ENCODE measurements at places on chromosomes 4 and X. TPM values are rescaled to one million over a fixed set of nuclear protein-coding genes. Genes with fewer than 3 reads are reported as not detected.

- no peak for DNase-seq
Measured at GRCh38 chrX:44908153-44908552, 35.2 kb downstream of the KDM6A start.

The YY2 gene
- 0.92 TPM for total RNA-seq

- DNase-seq = no peak
Measured at GRCh38 chr4:149120331-149121022, 678.3 kb upstream of the NR3C2 start.

GRCh38 chr4:159047478-159048165 lies 55.3 kb upstream of the RAPGEF2 start:
- no peak for DNase-seq

- no peak for DNase-seq
Measured at GRCh38 chr4:89820010-89820409, 17.0 kb downstream of the SNCA start.

- DNase-seq = no peak
Measured at GRCh38 chrX:23844502-23845138, 61.6 kb downstream of the SAT1 start.

The ATOH1 gene
- not detected for total RNA-seq

The MSN gene
- 101 TPM for total RNA-seq

GRCh38 chrX:85454295-85454694 lies 74.8 kb upstream of the POF1B start:
- DNase-seq = no peak

The UXT gene
- total RNA-seq = 48.8 TPM

- no peak for DNase-seq
Measured at GRCh38 chrX:149275836-149276235, 229.3 kb downstream of the IDS start.

GRCh38 chr4:81746773-81747172 lies 275.1 kb upstream of the RASGEF1B start:
- DNase-seq = no peak

DNA sequence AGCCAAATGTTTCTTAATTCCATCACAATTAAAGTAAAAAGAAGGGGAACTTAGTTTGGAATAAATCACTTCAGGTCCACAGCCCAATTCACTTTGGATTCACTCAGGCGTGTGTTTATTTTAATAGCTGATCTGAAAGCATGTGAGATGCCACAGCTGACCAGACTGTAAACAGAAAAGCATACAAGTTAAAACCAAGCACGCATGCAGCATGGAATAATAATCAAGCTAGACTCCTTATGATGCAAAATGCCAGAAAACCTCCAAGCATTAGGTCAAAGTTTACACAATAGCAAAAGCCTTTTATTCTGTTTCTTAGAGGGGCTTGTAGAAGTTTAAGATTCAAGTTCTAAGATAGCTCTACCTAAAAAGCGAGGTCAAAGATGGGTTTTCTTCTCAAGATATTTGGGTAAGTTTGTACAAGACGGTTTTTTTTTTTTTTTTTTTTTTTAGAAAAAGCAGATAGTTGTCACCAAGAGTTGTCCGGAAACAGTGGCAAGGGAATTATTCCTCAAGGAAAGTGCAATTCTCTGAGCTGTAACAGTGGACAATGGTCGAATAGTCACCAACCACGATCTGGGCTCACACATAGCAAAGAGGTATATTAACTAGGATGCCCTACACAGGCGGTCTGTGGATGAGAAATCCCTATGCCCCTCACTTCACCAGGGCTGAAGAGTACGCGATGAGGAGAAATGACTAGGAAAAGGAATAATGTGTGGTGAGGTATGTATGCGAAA lies 763 bp upstream of the PRRG1 start:
- DNase-seq = no peak

The PLXNB3 gene
- 6.8 TPM for total RNA-seq

DNA sequence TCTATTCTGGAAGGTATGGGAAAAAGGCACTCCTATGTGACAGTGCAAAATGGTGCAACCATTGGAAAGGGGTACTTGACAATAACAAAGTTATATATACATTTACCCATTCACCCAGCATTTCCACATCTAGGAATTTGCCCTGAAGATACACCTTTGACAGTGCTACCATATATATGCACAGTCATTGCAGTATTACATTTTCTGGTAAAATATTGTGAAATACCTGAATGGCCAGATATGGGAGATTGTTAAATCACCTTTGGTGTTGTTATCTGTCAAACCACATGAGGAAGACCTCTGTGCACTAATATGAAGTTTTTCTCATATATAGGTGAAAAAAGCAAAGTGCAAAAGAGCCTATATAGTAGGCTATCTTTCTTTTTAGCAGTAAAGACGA lies 53.5 kb downstream of the SMAD1 start:
- no peak for DNase-seq

GRCh38 chr4:104848597-104849225 lies 298.0 kb upstream of the TET2 start:
- DNase-seq = no peak

- no peak for DNase-seq
Measured at GRCh38 chr4:164924670-164925238, 47.8 kb downstream of the APELA start.

The GAGE12J gene
- total RNA-seq = not detected

- DNase-seq = no peak
Measured at GRCh38 chr4:7050481-7051143, 7.4 kb downstream of the TADA2B start.

The IL1RAPL1 gene
- total RNA-seq = 4.8 TPM

The OSTC gene
- total RNA-seq = 85.3 TPM

The KDR gene
- 56.2 TPM for total RNA-seq

- DNase-seq = no peak
Measured at GRCh38 chr4:77432717-77433417, 172.8 kb upstream of the CXCL13 start.

DNA sequence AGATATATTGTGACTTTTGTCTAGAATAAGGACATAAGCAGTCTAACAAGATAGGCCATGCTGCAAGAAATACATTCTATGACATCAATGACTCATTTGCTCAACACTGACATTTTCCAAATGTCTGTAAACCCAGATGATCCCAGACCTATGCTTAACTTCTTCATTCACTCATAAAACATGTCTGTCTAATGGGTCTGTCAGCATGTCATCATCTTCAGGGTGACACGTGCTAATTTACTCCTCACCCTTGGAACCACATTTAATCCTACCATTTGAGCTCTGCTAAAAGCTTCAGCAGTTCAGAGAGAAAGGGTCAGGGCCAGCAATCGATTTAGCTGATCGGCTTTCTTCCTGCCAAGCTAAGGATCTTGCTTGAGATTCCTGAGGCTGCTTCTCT lies 109.4 kb upstream of the MAP3K15 start:
- no peak for DNase-seq

DNA sequence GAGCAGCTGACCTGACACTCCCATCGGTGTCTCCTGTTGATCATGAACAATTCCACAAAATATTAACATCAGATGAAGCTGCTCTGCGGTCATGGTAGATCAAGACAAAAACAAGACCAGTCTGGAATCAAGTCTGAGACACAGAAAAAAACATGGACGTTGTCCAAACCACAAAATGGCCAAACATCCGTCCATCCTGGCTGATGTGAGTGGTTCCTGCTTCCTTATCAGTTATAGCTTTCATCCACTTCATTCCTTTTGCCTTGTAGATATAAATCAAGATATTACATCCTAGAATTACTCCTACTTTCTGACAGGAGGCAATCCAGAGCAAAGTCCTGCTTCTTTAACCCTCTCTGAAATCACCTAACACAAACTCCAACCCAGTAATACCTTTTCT lies 28.8 kb upstream of the PCSK1N start:
- no peak for DNase-seq

DNA sequence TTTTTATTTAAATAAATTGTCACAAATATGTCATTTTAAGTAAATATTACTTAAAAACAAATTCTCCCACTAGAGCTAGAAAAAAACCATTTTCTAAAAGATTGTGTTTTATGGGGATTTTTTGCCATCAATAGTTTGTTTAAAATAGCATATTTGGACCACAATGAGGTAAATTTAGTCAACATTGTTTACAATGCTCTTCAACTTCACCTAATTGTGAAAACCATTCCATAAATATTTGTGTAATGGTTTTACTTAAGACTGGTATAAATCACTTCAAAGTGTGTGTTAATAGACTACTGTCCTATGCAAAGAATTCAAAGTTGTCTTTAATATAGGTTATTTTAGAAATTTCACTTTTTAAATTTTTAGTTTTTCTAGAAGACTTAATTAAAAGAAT lies 1004.2 kb downstream of the PCDH18 start:
- no peak for DNase-seq

DNA sequence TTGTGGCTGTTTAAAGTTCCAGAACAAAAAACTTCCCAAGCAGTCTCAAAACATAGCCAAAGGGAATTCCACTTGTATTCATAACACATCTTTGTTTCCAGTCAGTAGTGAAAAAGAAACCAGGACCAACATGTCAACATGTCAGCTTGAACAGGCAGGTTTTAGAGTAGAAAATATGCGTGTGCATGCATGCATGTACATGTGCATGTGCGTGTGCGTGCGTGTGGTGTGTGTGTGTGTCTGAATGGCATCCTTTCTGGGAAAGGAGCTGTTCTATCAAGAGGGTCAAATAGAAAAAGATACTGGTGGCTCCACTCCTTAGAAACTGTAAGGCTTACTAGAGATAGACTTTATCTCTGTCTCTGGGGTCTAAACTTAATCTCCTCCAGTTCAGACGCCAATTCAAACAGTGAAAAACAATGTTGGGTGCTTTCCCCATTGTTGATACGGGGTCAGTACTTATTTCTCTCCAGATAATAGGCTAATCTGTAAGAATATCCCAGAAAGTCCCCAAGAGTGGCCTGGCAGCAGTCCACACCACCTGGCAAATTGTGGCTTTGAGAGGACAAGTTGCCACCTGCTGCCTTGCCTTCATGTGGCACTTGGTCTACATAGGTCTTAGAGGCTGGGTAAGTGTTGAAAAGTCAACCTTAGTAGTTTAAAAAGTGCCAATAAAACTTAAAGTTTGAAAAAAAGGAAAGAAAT lies 110.4 kb downstream of the SCD5 start:
- peak; percentile 74 for DNase-seq

The MAGEA4 gene
- total RNA-seq = not detected

The UGDH gene
- 58.1 TPM for total RNA-seq

DNA sequence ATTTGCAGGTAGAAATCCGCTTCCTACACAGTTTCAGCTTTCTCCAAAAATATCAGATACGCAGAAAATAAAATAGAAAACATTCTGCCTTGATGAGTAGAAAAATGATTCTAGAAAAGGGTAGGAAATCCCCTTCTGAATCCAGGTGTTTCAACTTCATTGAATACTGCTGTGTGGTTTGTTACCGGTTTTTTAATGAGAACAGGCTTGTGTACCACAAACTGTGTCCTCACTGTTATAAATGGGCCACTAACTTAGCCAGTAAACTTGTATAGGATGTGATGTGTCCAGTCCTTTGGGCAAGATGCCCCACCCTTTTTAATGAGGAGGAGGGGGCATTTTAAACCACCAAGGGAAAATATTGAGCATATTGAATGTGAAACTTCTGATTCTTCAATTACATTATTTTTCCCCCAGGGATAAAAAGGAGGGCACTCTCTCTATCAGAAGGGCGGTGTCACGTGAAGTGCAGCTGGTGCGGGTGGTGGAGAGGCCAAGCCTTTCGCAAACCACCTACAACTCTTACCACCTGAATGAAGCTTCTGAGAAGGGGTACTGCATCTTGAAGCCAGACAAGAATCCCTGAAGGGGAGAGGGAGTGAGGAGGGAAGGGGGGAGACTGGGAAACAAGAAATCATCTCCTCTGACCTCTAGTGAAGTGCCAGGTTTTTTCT lies 4.5 kb downstream of the CXXC4 start:
- DNase-seq = no peak

GRCh38 chr4:10069075-10069642 lies 47.4 kb downstream of the WDR1 start:
- DNase-seq = no peak

DNA sequence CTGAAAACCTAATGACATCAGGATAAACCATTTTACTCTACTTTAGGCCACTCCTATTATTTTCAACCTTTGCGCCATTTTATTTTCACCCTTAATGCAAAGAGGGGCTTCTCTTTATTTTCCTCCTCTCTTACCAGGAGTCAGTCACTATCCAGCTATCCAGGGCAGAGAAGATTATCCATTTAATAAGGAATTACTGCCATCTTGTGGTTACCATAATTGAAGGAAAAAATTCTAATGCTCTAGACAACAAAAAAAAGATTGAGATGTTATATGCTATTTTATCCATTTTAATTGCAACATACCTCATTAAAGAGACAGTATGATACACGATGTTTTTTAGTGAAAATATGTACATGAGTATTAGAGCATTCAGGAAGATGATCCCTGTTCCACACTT lies 514.5 kb upstream of the FAM241A start:
- DNase-seq = peak; percentile 73

The ITIH6 gene
- 0.51 TPM for total RNA-seq

DNA sequence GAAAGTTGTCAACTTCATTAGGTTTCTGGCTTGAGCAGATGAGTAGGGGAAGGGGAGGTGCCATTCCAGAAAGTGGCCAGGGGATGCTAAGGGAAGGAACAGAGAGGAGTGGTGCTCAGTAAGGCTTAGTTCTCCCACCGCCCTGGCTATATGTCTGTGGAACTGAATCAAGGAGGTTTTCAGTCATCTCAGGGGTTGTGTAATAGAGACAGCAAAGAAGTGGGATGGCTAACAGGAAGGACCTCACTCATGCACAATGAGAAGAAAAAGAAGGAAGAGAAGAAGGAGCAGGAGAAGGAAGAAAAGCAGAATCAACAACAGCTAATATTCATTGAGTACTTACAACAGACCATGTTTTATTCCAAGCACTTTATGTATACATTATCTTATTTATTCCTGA lies 368.7 kb downstream of the MID1IP1 start:
- no peak for DNase-seq

GRCh38 chr4:153541456-153542096 lies 75.4 kb downstream of the TMEM131L start:
- DNase-seq = peak; percentile 71

Measured in tongue (tissue), 3 donors.